ENCODE measurements at places on chromosomes 1 and 21.

DNA sequence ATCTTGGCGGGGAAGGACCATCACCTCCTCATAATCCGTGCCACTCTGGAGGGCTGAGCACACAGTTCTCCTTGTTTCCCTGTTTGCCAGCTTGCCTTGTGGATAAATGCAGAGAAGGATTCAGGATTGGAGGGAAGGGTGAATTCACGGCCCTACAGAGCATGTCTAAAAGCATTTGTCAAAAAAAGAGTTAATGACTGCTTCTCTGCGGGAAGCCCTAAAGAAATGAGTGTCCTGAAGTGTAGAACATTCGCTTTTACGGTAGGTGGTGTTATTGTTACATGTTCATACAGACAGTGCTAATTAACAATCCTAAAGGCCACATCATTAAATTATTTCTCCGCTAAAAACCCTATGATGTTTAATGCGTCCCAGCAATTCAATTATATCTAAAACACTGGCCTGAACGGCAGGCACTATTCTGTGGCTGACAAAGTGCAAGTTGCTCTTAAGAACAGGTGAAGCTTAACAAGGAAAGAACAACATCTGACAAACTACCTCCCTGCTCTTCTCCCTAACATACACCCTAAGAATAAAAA lies 112.3 kb upstream of the NFIA start:
- peak; percentile 55 for DNase-seq

DNA sequence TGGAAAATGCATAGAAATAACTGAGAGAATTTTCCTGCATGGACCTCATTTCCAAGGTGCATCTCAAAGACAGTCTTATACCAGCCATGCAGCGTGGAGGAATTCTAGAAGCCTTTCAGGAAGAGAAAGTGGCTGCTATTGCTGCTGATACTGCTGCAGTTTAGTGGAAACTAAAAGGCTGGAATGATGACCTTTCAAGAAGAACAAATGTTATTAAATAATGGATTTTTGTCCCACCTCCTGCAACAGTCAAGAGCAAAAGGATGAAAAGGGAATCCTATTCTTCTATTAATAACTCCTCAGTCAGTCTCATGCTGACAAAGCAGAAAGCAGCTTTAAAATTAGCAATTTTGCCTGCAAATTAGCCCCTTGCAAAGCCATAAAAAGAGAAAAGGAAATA lies 68.2 kb upstream of the C1orf87 start:
- no peak for DNase-seq

DNA sequence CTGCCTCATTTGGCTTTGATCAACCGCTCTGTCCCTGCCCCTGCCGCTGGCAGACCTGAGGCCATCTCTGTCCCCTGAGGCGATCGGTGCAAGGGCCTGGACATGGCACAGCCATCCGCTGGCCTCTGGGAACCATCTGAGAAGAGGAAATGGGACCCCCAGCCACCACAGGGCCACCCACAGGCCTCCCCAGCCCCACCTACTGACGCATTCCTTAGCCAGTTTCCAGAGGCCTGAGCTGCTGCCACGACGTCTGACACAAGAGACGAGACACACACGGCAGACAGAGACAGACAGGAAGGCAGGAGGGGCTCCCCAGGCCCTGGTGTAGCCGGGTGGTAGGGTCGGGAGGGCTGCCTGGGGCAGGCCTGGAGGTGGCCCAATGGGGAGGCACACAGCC lies 37.3 kb upstream of the EDN2 start:
- no peak for DNase-seq

GRCh38 chr1:211783897-211784296 lies 46.7 kb downstream of the LPGAT1 start:
- DNase-seq = no peak

- no peak for DNase-seq
Measured at GRCh38 chr21:27511233-27511632, 544.3 kb upstream of the ADAMTS5 start.

- DNase-seq = no peak
Measured at GRCh38 chr1:45647248-45648021, 23.6 kb upstream of the CCDC17 start.

GRCh38 chr1:32741413-32742198 lies 39.0 kb upstream of the SYNC start:
- DNase-seq = no peak

GRCh38 chr21:36210779-36211659 lies 54.4 kb downstream of the DOP1B start:
- no peak for DNase-seq

- DNase-seq = no peak
Measured at GRCh38 chr1:31959521-31960340, 21.6 kb upstream of the PTP4A2 start.

DNA sequence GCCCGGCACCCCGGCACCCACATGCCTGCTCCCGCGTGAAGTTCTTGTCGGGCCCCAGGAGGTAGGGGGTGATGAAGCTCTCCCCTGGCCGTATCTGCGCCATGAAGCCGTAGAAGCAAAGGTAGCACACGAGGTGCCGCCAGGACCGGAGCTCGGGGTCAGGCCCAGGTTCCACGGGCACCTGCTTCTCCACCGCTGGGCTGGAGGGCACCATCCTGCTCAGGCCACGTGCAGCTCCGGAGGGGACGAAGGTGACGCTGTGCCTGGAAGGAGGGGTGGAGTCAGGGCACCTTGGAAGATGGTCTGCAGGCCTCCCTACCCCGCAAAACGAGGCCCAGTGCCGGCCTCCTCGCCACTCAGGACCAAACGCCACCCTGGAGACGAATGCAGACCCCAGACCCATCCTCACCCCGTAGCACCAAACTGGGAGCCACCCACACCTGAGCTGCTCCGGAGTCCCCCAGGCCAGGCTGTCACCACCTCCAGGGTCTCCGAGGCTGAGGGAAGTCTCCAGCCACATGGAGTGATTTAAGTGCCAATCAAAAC lies 4.4 kb downstream of the SLC19A1 start:
- DNase-seq = no peak

DNA sequence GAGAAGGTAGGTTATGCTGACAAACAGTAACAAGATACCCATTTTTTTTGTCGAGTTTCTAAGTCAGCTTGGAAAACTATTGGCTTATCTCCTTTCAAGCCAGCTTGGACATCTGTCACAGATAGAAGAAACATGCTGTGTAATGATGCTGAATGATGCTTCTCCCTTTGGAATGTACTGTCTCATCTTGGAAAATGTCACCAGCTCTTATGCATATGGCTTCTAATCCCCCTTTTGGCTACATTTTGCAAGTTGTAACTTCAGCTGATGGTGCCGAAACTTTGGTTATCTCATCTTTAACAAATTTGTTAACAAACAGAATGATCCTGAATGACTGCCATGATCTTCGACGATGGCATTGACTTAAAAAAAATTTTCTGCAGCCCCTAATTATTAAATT lies 68.8 kb upstream of the ST6GALNAC3 start:
- peak; percentile 9 for DNase-seq

DNA sequence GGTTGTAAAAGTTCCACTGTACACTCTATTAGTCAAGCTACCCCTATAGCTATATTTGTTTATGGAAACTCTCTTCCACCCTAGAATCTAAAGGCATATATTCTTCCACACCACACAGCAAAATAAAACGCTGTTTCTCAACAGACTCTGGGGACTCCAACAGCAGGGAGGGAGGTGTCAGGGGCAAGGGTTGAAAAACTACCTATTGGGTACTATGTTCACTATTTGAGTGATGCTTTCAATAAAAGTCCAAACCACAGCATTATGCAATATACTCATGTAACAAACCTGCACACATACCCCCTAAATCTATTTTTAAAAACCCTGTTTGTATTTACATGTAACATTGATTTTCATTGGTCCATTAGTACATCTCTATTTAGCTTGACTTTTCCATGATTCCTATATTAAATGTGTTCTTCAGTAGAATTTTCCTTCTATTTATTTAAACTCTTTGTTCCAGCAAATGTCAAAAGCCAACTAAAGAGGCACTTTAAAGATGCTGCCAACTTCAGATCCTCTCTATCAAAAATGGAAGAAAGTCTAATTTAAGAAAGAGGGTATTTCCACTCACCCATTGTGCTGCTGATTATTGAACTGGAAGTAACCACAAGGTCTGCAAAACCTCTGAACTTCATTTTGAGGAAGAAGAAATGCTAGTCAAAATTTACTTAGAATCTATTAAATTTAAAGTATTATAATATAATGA lies 26.2 kb downstream of the RGS7 start:
- no peak for DNase-seq

Measured in fibroblast of mammary gland (primary cell).